ENCODE measurements at places on chromosomes 2 and 18.
A peak's percentile ranks its signal among the peaks of the same experiment; 100 is the strongest.

DNA sequence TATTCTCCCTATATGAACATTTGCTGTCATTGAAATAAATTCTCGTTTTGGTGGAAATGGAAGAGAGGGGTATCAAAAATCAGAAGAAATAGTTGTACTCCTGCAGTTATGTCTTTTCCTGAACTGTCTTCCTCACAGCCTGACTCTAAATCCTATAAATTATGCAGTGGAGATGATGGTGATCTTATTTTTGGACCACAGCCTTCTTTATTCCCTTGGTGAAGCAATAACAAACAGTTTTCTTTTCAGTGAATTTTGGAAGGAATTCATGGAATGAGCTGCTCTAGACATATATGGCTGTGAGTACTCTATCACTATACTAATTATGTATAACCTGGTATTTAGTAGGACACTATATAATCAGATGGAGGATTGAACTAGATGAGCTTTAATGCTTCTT lies 1.7 kb upstream of the SLC25A12 start:
- DNase-seq, result no peak

DNA sequence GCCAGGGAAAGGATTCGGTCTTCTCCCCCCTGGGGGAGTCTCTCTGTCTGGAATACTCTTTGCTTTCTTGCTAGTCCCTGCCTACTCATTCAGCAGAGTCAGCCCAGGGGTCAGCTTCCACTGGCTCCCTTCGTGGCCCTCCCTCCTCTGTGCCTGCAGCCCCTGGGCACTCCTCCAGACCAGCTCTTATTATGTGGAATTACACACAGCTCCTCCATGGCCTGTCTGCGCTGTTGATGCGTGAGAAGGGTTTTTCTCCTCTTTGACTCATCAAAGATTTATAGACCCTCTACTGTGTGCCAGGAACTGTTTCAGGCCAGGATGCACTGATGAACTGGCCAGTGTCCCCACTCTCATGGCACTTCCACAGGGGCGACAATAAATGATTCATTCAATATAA lies 44.4 kb downstream of the ST8SIA5 start:
- DNase-seq, result peak; percentile 35

- no peak for DNase-seq
Measured at GRCh38 chr2:133109772-133110171, 439.8 kb upstream of the LYPD1 start.

DNA sequence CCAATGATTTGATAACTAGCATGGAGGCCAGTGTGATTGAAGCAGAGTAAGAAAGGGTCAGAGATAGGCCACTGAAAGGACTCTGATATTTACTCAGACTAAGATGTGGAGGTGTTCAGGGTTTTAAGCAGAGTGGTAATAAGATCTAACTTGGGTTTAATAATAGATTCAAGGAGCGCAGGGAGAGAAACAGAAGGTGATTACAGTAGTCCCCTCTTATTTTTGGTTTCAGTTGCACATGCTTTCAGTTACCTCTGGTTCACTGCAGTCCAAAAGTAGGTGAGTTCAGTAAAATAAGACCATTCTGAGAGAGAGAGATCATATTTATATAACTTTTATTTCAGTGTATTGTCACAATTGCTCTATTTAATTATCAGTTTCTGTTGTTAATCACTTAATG lies 13.5 kb upstream of the GALNT13 start:
- no peak for DNase-seq

- DNase-seq, result peak; percentile 26
Measured at GRCh38 chr2:72579591-72580180, 246.1 kb downstream of the EXOC6B start.

- DNase-seq, result no peak
Measured at GRCh38 chr2:16425462-16426336, 239.9 kb downstream of the CYRIA start.

Measured in dermis microvascular lymphatic vessel endothelial cell (primary cell).